DND-41 (cell line): ENCODE measurements at places on chromosomes 1 and 21.

- DNase-seq: no peak
These were observed 12.1 kb downstream of the ERG start for GRCh38 chr21:38486221-38486620.

- DNase-seq: no peak
These were observed 233.0 kb upstream of the KAZN start for GRCh38 chr1:14365301-14365988.

- DNase-seq: no peak
These were observed 45.5 kb upstream of the KCNJ15 start for GRCh38 chr21:38211321-38211720.

DNA sequence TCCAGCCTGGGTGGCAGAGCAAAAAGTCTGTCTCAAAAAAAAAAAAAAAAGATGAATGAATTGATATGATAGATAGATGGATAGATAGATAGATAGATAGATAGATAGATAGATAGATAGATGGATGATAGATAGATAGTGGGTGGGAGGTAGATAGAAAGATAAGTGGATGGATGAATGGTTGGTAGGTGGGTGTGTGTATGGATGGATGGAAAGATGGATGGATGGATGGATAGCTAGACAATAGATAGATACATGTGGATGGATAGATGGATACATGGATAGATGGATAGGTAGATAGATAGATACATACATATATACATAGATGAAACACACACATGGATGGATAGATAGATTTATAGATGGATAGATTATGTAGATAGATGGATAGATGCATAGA is 28.5 kb downstream of the TRPM2 start:
- no peak for DNase-seq

DNA sequence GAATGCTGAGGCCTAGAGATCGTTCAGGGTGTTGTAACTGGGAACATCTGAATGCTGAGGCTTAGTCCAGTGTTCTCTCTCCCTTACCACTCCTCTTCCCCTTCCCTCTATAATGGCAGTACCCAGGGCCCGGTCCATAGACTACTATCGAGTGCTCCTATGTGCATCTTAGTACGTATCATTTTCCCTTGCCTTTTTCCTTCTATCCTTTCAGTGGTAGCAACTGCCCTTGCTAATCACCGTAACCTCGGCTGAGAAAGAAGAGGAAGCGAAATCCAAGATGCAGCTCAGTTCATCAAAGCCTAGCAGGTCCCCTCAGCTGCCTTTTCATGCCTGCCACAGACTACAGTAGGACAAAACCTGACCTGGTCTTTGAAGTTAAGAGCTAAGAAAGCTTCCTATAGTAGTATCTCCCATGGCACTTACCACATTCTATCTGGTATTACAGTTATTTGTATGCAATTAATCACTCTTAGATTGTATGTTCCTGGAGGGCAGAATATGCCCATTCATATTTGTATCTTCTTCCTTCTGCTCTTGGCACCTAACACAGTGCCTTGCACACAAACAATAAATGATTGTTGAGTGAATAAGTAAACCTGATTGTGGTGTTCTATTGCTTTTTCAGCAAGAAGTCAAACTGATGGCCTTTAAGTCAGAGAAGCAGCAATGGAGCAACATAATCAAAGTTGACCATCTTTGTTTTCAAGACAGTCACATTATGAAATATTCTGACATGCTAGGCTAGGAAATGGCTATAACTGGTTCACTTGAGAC is 22.4 kb downstream of the CNIH4 start:
- no peak for DNase-seq

DNA sequence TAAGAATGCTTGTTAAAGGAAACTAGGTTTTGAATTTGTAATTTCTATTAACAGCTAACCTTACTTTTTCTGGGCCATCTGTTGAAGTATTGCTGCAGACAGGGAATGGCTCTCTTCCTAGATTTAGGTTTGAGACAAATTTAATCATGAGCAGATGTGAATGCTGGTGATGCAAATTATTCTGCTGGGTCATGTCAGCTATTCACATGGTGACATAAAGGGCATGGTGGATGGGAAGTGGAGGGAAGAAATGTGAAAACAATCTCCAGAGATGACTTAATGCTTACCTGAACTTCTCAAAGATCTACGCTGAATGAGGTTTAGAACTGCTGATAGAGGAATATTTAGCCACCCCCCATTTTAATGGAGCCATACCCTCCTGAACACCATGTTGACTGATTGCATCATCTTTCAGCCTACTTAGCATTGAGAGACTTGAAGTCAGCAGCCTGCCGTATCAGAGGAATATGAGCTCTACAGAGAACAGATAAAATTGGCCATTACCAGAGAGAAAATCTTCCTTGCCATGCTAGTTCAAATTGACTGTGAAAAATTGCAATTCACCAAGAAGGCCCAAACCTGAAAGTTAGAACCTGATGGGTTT is 138.8 kb downstream of the HHAT start:
- DNase-seq: no peak

DNA sequence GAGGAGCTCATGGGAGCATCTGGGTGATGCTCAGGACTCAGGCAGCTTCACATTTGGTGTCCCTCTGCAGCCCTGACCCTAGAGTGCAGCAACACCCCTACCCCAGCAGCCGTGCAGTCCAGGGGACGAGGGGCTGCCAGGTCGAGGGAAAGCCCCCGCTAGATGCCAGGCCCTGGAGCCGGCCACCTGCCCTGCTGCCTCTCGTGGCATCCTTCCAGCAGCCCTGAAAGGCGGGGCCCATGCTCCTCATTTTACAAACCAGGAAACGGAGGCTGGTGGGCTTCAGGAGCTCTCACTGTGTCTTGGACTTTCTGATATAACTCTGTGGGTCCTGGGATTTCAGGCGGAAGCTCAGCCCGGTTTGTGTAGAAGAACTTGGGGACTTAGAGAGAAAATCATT is 120.5 kb upstream of the WNT4 start:
- DNase-seq: no peak

GRCh38 chr1:35001743-35002142 is 16.6 kb upstream of the TMEM35B start:
- DNase-seq: no peak

DNA sequence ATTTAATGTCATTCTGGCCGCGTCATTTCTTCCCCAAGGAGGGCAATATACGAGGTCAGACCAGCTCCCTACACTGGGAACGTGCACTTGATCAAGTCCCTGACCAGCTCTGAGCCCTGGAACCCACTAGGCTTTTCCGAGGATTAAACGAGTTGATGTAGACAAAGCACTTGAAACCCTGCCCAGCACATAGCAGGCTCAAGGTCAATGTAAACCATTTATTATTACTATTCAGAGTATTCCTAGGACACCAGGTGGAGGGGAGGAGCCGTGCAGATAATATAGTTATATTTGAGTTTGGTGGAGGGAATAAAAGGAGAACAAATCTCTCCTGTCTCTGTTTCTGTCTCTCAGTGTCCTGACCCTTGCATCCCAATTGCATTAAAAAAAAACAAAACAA is 174.1 kb upstream of the IGSF21 start:
- DNase-seq: no peak
